ENCODE measurements at places on chromosomes 11 and 22.

DNA sequence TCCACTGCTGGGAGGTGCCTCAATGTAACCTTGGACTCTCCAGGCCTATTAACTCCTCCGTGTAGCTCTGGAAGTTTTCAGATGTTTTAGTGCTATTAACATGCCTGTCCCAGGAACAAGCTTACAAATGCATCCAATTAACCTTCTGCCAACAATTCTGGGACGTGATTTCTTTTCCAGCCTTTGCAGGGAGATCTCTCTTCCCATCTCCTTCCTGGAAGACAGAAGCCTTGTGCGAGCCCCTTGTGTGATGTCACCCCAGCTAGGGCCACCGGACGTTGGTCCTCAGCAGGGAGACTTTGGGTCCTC lies 47.7 kb upstream of the SYT7 start:
- no peak for DNase-seq

DNA sequence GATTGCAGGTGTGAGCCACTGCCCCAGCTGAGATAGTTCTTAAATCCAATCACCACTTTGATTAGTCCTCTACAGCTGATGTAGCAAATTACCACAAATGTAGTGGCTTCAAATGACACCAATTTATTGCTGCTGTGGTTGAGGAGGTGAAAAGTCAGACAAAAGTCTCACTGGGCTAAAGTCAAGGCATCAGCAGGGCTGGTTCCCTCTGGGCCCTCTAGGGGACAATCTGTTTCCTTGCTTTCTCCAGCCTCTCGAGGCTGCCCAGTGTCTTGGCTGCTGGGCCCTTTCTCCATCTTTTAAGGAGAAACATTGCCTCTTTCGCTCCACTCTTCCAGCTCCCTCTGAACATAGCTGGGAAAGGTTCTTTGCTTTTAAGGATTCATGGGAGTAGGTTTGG lies 50.5 kb upstream of the SHANK2 start:
- no peak for DNase-seq

- no peak for DNase-seq
These were observed 122.1 kb downstream of the CSNK2A3 start for GRCh38 chr11:11230802-11231562.

GRCh38 chr11:34653851-34654482 lies 33.1 kb downstream of the EHF start:
- peak; percentile 99 for DNase-seq

- DNase-seq, result no peak
These were observed 2.8 kb upstream of the AIFM3 start for GRCh38 chr22:20964090-20964798.

DNA sequence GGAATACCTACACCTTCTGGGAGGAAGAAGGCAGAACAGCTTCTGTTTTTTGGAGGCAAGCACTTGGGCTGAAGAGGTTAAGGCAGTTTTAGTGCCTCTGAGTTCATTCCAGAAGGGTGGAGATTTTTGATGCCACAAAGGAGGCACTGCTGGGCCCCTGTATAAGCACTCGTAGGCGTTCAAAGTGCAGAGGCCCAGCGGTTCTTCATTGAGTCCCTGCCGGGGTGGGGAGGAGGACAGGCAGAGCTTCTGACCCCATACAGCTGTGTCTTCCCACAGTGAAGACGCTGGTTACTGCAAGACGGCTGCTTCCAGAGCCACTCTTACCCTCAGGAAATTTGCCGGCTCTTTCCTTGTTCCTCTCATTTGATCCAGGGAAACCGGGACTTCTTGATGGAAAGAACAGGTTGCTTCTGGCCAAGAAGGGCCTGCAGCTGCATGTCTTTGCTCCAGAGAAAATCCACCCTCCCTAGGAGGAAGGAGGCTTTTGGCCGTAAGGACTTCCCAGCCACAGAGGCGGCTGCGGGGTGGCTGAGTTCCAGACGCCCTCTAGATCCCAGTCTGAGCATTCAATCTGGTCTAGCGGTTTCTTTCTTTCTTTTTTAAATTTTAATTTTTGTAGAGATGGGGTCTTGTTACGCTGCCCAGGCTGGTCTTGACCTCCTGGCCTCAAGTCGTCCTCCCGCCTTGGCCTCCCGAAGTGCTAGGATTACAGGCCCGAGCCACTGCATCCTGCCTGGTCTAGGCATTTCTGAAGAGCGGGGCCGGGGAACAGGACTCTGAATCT lies 9.4 kb downstream of the ADAMTS15 start:
- DNase-seq, result no peak

DNA sequence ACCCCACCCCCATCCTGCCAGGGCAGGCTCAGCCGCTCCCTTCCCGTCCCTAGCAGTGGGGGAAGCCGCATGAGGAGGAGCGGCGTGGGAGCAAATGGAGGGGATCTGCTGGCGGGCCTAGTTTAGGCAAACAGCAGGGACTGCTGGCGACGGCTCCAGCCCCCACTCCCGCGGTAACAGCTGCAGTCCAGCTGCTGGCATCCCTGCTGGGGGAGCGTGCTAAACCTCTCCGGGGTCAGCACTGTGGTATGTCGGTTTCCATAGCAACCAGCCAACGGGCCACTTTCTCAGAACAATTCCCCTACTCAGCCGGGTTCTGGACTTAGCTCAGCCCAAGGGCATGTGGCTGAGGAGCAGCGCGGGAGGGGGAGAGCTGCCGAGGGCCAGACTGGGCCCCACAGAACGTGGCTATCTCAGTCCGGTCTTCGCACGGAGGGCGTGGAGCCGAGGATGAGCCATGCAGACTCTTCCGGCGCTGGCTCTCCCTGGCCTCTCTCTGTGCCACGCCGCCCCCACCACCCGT lies 98.8 kb downstream of the PKNOX2 start:
- DNase-seq, result peak; percentile 100

GRCh38 chr11:4560467-4560866 lies 15.5 kb downstream of the OR52M1 start:
- no peak for DNase-seq

DNA sequence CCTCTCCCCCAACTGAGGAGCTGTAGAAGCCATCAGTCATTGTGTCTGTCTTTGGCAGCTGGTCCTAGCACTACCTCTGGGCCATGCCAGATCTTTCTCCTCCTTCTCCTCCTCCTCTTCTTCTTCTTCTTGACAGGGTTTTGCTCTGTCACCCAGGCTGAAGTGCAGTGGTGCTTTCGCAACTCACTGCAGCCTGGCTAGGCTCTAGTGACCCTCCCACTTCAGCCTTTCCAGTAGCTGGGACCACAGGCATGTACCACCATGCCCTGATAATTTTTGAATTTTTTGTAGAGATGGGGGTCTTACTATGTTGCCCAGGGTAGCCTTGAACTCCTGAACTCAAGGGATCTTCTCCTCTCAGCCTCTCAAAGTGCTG lies 50.1 kb upstream of the SHANK2 start:
- peak; percentile 14 for DNase-seq

DNA sequence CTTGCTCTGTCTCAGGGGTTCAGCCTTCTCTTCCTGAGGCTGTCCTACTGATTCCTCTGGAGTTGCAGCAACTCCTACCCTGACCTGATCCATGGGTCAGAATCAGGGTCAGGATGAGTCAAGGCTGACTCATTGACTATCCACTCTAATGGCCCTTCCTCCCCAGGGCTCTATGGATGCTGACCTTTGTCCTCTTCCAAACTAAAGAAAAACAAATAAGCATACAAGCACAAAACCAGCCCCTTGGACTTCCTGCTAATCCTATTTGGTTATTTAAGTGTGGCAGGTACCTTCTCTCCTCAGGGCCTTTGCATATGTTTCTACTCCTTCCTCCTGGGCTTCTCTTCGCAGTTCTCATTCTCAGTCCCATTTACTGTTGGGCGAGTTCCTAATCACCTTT lies 204.5 kb upstream of the NAV2 start:
- peak; percentile 49 for DNase-seq

- peak; percentile 90 for DNase-seq
These were observed 15.2 kb downstream of the UFD1 start for GRCh38 chr22:19463491-19464469.

DNA sequence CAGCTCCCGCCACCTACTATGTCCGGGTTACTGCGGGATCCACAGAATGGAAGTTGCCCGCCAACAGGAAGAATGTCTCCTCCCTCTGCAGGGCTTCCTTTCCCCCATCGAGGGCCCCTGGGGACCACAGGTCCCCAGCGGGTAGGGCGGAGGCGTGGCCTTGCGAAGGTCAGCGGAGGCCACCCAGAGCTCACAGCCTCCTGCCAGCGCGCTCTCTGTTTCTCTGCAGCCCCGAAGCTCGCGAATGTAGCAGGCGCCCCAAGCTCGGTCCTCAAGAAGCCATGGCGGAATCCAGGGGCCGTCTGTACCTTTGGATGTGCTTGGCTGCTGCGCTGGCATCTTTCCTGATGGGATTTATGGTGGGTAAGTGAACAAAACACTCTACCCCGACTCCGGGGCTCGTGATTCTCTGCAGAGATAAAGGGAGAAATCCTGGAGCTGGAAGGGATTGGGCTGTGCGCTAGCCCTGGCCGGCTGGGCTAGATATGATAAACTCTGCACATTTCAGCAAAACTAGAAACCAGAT lies at the start of gene NAALAD2:
Gene NAALAD2 (plus strand): TSS at position 186 of the 526 bp plus-strand sequence. CDS start 96 bp downstream, at position 282.
- DNase-seq, result peak; percentile 47

- DNase-seq, result no peak
These were observed 2.7 kb upstream of the VPREB3 start for GRCh38 chr22:23756891-23757290.

DNA sequence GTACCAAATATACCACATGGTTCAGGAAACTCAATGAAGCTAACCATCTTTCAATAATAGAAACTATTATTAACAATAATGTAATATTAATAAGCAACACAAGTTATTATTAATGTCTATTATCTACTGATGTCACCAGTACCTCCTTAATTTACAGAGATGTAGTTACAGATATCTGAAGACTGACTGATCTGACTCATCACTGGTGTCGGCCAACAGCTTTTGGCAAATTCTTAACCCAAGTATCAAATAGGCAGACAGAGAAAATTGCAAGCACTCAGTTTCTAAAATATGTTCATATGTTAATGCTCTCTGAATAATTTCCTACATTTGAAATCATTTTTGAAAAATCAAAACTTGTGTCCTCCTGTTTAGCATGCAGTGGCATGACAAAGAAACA lies 100.4 kb upstream of the DDI1 start:
- no peak for DNase-seq

DNA sequence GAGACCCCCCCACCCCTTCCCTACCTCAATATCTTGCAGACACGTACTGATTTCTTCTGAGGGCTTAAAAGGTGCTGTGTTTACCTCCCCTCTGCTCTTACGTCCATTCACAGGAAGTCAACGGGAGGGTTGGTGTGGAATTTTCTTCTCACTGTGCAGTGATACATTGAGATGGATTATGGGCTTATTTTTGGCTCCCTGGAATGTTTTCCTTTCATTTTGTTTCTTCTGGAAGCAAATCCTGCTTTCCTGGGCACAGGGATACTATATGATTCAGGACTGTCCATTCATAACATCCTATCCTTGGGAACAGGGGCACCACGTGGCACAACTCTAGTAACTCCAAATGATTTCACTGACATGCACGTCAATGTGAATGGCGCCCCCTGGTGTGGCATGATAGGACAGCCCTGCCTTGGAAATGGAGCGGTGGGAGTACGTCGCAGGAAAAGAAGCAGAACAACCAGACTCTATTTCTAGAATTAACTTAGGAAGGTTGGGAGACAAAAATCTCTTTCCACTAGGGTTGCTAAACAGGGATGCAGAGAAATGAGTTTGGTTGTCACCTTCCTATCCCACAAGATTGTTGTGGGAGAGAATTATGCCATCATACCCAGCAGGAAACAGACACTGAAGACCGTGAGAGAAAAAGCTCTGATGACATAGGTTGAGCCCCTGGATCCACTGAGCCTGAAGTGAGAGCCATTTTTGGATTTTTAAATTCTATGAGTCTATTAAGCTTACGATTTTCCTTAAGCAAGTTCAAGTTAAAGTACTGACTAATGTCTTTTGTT lies 146.5 kb upstream of the RAG2 start:
- peak; percentile 60 for DNase-seq

GRCh38 chr11:70538641-70539359 lies 140.5 kb downstream of the CTTN start:
- DNase-seq, result no peak

- no peak for DNase-seq
These were observed 586 bp downstream of the TTLL1 start for GRCh38 chr22:43088627-43088983.

DNA sequence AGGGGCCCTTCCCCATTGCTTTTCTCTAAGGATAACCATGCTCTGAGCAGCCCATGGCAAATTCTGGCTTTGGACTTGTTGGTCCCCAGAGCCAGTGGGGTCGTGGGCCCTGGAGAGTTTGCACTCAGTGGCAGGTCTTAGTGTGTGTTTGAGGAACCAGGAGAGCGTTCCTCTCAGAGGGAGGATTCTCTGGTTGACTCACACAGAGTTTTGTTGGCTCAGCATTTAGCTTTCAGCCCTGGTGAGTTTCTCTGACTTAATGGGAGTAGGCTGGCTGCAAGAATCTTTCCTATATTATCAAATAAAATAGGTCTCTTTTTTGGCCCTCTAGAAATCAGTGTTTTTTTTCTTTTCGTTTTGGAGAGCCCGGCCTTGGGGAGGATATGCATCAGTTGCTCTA lies 20.9 kb downstream of the ST14 start:
- no peak for DNase-seq

GRCh38 chr11:1208394-1209261 lies 14.2 kb upstream of the MUC5B start:
- no peak for DNase-seq

GRCh38 chr11:134460062-134460561 lies 48.1 kb upstream of the B3GAT1 start:
- DNase-seq, result no peak

- DNase-seq, result peak; percentile 69
These were observed 11.8 kb upstream of the MIEF1 start for GRCh38 chr22:39490135-39490798.

DNA sequence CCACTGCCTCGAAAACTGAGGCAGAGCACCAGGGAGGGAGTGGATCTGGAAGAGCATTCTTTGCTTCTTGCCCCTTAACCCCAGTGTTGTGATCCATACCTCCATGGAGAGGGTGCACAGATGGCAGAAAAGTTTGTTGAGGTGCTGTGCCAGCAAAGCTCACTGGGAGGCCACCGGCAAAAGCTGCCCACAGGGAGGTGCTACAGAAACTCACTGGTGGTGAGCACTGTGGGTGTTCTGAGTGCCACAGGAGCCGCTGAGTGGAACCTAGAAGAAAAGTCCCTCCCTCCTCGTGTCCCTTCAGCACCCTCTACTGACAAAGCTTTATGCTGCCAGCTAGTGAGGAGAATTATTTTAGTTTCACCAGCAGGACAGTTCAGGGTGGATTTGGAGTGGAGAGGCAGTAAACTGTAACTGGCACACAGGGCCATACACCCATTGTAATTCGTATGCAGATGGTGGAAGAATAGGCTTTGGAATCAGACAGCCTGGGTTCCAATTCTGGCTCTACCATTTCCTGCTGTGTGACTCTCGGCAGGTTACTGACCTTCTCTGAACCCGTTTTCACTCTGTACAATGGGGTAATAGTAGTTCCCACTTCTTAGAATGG lies 84.6 kb downstream of the SWAP70 start:
- peak; percentile 77 for DNase-seq
